Retinal pigment epithelial cell (primary cell): ENCODE measurements at places on chromosomes 12 and 14.

DNA sequence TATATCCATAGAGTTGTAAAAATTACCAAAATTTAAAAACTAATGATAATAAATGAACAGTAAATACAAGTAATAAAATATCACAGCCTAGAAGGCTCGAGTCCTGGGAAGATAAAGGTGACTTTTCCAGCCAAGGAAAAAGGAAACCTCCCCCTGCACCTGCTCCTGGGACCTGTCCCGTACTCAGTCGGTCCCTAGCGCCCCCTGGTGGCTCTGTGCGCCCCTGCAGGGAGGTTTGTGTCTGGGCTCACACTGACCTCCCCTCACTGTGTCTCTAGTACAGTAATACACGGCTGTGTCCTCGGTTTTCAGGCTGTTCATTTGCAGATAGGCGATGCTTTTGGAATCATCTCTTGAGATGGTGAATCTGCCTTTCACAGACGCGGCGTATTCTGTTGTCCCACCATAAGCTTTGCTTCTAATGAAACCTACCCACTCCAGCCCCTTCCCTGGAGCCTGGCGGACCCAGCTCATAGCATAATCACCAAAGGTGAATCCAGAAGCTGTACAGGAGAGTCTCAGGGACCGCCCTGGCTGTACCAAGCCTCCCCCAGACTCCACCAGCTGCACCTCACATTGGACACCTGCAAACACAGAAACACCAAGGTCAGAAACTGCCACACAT lies 1030.4 kb downstream of the TMEM121 start:
- DNase-seq, result no peak

- no peak for DNase-seq
These were observed 900 bp downstream of the NOP2 start for GRCh38 chr12:6567112-6567670.

- no peak for DNase-seq
These were observed 87.4 kb downstream of the HECTD4 start for GRCh38 chr12:112294793-112295192.

GRCh38 chr14:24071144-24071697 lies at the start of gene CPNE6:
TSS of gene CPNE6 (plus strand) at chr14:24071562. CDS start at chr14:24072937, 1,375 bp downstream.
- DNase-seq, result no peak

DNA sequence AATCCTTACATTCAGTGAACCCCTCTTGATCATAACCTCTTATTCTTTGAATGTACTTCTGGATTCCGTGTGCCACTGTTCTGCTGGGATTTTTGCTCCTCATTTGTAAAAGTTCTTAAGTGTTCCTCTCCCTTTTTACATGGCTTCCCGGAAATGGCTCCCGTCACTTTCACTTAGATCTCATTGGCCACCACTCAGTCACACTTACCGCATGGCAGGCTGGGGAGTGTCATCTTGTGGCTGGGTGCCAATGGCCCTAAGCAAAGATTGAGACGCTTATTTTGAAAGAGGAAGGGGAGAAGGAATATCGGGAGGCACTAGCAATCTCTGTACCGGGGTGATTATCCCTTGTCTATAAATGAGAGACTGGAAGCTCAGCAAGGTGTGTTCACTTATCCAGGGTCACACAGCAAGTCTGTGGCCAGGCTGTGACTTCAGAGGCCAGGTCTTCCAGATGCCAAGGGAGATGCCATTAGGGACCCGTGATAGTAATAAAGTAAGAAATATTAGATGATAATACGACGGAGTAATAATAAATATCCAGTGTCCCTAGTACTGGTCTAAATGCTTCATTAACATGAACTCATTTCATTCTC lies 68.8 kb downstream of the RNFT2 start:
- no peak for DNase-seq

GRCh38 chr12:114933428-114934160 lies 249.6 kb upstream of the TBX3 start:
- no peak for DNase-seq

DNA sequence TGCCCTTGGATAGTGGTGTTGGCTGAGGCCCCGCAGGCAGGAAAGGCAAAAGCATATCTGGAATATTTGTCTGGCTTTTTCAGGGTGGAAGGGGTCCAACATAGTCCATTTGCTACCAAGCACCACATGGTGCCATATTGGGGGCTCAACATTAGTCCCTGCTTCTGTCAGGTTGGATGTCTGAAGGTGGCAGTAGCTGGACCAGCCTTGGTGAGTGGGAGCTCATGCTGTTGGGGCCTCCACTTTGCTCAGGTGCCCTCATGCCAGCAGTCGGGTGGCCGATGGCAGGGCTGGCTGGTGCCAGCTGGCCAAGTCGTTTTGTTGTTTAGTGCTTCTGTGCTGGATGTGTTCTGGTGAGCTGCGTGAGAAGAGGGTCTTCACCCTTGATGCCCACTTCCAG lies 135.3 kb downstream of the PAPOLA start:
- DNase-seq, result no peak

DNA sequence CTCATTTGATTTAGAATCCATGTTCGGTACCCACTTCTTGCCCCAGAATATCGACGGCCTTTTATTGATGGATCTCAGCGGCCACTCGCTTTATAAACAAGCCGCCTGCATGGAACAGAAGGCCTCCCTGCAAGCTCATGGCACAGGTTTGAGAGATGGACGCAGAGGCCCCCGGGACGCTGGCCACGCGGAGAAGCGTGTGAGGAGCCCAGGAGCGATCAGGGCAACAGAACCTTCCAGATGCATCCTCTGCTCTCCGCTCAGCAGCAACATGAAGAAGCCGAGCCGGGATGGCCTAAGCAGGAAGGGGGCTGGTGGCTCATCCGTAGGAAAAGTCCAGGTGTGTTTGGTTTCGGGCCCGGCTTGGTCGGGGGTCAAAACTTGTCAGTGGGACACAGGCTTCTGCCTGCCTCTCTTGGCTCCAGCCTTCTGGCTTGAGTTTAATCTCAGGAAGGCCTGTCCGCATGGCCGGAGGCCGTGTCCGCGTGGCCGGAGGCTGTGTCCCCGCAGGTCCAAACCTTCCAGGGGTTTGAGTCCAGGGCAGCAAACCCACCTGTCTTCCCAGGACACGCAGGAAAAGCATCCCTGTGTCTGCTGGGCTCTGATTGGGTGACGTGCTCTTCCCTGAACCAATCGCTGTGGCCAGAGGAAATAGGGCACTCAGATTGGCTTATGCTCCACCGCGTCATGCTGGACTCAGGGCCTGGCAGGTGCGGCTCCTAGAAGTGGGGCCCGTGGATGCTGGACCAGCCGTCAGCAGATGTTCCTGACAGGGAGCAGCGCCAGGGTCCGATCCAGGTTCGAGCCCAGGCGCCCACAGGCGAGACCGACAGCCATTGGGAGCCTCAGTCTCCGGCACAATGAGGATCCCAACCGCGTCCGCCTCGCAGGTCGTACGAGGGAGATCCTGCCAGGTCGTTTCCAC lies 65.0 kb downstream of the GALNT9 start:
- no peak for DNase-seq

GRCh38 chr12:28367326-28367725 lies 177.1 kb downstream of the CCDC91 start:
- no peak for DNase-seq

GRCh38 chr14:91158091-91158790 lies 44.4 kb downstream of the DGLUCY start:
- DNase-seq, result no peak

- no peak for DNase-seq
These were observed 362.1 kb upstream of the STXBP6 start for GRCh38 chr14:25411781-25412757.

DNA sequence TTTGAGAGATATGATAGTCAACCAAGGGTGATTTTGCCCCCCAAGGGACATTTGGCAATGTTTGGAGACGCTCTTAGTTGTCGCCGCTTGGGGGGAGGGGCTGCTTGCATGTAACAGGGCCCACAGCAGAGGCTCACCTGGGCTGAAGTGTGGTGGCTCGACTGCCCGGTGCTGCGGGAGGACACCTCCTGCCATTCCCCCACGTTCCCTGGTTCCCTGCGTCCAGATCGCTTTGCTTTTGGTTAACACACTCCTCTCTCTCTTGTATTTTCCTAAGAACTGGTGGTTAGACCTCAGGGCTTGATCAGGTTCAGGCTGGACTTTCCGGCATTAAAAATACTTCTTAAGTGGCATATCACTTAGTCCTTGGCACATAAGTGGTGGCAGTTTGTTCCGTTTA lies 18.9 kb downstream of the PPP2R5C start:
- no peak for DNase-seq

GRCh38 chr14:102491786-102492530 lies 17.6 kb downstream of the ANKRD9 start:
- no peak for DNase-seq

- DNase-seq, result no peak
These were observed 54.4 kb upstream of the PLEKHG7 start for GRCh38 chr12:92648242-92649031.

GRCh38 chr14:68553311-68553710 lies 239.6 kb downstream of the ZFP36L1 start:
- DNase-seq, result no peak

DNA sequence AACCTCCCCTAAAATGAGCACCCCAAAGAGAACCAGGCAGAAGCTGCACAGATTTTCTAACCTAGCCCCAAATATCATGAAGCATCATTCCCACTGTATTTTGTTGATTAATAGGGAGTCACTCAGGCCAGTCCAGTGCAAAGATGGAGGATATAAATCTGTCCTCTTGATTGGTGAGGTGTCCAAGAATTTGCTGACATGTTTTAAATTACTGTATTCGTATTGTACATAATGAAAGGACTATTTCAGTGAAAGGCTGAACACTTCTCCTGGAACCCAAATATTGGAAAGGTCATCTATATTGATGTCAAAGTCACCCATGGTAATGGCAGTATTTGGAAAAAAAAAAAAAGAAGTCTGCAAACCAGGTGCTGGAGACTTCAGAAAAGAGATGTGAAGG lies 477.5 kb downstream of the RMST start:
- no peak for DNase-seq

- DNase-seq, result no peak
These were observed 84.4 kb downstream of the CMKLR1 start for GRCh38 chr12:108254517-108255251.

DNA sequence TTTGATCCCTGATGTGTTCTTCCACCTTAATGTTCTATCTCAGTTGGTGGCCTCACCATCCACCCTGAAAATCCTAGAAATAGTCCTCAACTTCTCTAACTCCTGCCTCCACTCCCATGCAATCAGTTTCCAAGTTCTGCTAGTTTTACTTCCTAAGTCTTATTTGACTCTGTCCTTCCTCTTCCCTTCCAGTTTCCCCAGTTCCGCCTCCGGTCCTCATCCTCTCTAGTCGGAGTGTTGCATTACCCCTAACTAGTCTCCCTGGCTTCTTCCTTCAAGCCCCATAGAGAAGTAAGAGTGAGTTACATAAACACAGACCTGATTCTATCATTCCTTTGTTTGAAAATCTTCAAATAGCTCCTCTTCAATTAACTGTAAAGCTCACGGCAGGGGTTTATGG lies 236.5 kb downstream of the GXYLT1 start:
- DNase-seq, result no peak

DNA sequence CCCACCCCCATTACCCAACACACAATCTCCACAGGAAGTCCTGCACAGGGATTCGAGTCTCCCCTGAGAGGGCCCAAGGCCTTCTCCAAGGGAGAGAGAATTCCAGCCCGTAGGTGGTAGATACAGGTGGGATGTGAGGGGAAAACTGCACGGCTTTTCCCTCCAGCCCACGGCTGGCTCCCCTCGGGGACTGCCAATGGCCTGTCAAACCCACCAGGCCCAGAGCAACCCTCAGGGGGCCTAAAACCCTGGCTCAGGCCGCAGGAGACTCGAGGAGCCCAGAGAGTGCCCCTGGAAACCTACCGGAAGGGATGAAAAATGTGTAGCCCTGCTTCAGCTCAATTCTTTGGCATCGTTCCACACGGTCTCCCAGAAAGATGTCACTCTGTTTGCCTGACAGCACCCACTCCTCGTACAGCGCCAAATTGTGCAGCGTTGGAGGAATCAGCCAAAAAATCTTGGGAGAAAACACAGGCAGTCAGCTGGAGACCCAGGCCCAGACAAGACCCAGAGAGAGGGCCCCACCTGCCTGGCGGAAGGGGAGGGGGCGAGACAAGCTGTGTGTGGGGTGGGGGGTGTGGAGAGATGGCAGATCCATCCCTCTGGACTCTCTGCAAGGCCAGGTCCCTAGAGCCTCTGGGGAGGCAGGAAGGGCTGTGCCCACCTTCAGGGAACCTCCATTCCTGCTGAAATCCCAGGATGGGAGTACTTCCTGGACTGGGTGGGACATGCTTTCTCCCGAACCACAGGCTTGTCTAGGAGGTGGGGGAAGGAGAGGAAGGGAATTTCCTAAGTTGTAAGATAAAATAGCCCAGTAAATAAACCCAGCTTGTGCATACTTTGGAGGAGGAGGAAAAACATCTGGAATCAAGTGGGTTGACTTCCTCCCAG lies 48.1 kb downstream of the KDM2B start:
- DNase-seq, result no peak

- no peak for DNase-seq
These were observed 19.3 kb downstream of the TBC1D15 start for GRCh38 chr12:71858848-71859247.

GRCh38 chr14:61620130-61620946 lies 75.0 kb upstream of the HIF1A start:
- DNase-seq, result peak; percentile 85

DNA sequence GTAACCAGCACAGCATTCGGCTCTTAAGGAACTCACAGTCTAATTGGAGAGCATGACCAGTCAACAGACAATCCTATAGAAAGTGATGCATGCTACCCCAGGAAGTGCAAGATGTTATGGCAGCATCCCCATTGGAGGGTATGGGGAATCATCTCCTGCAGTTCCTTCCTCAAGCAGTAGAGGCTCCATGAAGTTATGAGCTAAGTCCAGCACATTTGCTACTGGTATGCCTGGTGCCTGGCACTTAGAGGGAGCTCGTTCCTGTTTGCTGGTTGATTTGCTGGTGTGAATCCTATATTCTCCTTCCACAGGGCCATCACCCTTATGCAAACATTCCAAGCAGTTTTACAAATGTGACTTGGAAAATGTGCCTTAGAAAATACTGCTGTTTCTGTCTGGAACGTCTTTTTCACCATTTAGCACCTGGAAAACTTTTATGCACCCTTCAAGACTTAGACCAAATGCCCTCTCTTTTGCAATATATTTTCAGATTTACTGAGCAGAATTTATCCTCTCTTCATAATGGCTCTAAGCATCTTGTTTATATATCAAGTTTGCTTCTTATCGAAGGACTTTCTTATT lies 136.1 kb upstream of the WSCD2 start:
- no peak for DNase-seq

DNA sequence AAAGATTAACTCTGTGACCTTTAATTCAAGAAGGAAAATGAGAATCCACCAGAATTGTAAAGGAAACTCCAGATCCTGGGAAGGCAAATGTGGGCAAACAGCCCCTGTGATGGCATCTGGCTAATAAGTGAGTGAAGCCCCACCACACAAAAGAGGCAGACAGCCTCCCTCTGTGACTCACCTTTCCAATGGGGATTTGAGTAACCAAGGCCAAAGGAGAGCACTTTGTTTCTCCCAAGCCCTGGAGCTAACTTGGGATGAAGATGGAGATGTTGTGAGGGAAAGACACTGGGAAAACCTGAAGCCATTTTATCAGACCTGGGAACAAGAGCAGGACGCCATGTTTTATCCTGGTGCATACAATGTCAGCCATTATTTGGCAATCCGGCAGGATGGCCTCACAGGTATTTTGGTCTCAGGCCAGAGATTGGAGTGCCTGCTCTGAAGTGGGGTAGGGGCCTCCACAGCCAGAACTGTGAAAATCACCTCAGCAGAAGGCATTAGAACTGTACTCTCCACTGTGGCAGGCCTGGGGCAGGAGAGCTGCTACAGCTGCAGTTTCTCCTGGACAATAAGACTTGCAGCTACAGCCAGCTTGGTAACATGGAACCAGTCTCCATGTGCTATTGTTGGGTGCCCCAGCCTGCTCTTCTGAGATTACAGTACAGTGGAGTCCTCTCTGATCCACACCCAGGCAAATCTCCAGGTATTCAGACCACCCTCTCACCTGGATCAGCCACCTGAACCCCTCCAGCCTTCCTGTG lies 96.6 kb upstream of the PCED1B start:
- no peak for DNase-seq

- no peak for DNase-seq
These were observed 89.5 kb downstream of the GCH1 start for GRCh38 chr14:54813081-54813480.
